ENCODE measurements at places on chromosomes 3 and 15. TPM values are rescaled to one million over a fixed set of nuclear protein-coding genes. Genes with fewer than 3 reads are reported as not detected.

GRCh38 chr3:166274351-166275023 lies 437.3 kb upstream of the BCHE start:
- DNase-seq, result no peak

- no peak for DNase-seq
Measured at GRCh38 chr3:71551311-71551919, 32.1 kb downstream of the FOXP1 start.

DNA sequence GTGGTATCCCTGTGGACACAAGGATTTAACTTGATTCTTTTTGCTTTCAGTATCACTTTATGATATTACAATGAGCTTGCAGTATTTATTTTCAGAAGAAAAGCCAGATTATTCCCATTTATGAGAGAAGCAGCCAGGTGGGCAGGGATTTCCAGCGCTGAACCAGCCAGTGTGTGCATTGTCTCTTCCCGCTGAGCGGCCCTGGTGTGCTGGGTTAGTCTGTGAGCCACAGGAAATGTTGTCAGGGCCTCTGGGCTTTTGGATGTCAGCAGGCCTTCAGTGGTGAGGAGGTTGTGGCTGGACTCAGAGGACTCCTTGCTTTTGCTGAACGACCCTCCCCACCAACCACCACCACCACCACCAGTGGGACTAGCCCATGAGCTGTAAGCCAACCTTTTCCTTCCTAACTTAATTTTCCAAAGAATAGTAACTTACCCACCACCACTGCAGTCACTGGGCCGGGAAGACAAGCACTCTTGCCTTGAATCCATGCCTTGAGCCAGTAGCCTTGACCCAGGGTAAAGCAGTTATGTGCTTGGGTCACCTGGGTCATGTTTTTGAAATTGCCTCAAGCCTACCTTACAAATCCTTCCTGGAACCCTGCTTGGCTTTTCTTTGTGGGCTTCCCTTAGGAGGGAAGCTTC lies 33.1 kb downstream of the FLNB start:
- DNase-seq, result peak; percentile 38

DNA sequence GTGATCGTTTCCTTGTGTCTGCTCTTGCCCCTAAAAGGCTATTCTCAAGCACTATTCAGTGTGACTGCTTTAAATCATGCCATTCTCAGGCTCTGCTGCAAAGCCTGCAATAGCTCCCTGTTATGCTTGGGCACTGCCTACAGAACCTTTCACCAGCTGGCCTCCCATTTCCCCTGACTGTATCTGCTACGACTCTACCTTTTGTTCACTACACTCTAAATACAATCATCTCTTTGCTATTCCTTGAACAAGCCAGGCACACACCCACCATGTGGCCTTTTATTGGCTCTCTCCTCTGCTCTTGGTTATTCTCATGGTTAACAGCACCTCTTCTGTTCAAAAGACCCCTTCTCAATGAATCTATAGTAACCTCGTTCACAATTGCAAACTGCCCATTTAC lies 29.6 kb upstream of the FNDC3B start:
- DNase-seq, result no peak

- no peak for DNase-seq
Measured at GRCh38 chr3:105466495-105467404, 100.0 kb downstream of the ALCAM start.

- DNase-seq, result no peak
Measured at GRCh38 chr3:42957573-42957972, 21.5 kb upstream of the GASK1A start.

- no peak for DNase-seq
Measured at GRCh38 chr3:105527535-105527934, 160.8 kb downstream of the ALCAM start.

UACA gene
- 22.4 TPM for total RNA-seq

DOCK3 gene
- 0.52 TPM for total RNA-seq

NANOGP8 gene
- total RNA-seq, result not detected

FANCD2OS gene
- not detected for total RNA-seq

FILIP1L gene
- 47.8 TPM for total RNA-seq

All from body of pancreas (tissue), 4 donors.